ELR (cell line): ENCODE measurements at places on chromosomes 7 and 10.

GRCh38 chr7:633381-634018, 93.0 kb upstream of the DNAAF5 start:
- DNase-seq = no peak

- no peak for DNase-seq
Measured at GRCh38 chr7:72754312-72754711, 73.7 kb downstream of the TYW1B start.

GRCh38 chr10:117965984-117966383, 80.8 kb downstream of the RAB11FIP2 start:
- no peak for DNase-seq

DNA sequence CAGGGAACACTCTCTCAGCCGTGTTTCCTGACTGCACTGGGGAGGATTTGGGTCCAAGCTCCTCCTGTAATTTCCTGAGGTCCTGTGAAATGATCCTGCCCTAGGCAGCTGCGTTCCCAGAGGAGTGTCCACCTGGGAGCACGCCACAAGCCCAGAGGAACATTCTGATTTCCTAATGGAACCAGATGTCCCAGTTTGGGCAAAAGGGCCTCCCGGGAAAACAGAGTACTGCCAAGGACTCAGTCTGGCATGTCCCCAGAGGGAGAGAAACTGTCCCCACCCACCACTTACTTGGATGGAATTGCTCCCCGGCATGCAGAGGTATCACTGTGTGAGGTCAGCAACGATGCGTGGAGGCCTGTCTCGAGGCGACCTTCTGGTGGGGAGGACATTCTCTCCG, 34.5 kb downstream of the ASB13 start:
- DNase-seq = no peak

- DNase-seq = no peak
Measured at GRCh38 chr10:56181607-56182006, 179.5 kb downstream of the ZWINT start.

GRCh38 chr7:69953136-69954067, 355.1 kb downstream of the AUTS2 start:
- DNase-seq = no peak

DNA sequence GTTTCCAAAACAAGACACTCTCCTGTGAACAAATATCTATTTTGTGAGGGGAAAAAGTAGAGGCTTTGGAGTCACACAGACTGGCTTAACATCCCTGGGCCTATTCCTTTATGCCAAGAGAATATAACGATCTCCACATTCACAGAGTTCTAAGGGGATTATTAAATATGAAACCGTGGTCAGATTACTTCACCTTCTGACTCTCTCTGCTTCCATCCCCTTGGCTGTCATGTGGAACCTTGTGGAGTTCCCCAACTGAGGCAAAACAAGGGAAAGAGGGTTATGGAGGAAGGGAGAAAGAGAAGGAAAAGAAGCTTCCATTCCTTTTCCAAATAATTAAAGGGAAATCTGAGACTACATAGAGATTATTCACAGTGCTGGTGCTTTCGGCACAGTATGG, 55.5 kb upstream of the ATP6V0A4 start:
- no peak for DNase-seq

DNA sequence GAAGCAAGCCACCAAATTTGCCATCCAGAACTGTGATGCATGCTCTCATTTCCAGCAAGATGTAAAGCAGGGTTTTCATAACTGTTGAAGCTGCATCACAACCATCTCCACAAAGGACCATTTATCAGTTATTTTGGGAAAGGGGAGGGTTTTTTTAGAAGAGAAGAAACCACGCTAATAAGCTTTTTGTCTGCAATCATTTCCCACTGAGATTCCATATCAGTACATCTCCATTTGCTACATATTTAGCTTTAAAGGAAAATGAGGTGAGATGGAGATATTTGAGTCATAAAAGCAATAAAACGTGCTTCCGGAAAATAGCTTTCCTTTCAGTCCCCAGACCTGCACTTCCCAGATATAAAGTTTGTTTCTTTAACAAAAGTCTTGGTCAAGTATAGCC, 258.2 kb downstream of the FRMD4A start:
- DNase-seq = peak; percentile 70

DNA sequence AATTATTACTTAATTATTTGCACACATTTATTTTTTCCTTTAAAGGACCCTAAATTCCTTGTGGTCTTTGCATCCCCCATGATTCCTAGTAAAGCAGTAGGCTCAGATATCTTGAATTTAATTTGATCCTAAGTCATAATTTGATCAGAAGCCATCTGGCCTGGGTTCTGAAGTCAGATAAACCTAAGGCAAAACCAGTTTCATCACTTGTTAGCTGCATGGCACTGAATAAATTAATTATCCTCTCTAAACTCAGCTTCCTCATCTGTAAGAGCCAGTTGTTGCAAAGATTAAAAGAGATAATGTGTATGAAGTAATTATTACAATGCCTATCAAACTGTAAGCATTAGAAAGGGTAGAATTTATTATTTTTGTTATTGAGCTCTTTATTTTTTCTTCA, 293.1 kb downstream of the GRM8 start:
- no peak for DNase-seq

DNA sequence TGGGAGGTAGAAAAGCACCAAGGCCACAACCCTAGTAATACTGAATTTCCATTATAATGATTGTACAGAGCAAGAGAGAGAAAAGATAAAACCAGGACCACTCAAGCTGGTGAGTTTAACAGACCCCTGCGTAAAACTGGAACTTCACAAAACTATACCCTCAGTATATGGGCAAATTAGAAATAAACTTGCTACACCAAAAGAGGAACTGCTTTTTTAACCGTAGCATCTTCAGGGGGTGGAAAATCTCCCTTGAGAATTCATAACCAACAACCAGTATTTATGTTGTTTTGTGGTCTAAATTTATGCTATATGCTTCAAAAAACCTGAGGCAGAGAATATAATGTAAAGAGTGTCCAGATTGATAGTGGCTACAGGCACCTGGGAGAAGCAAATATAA, 171.2 kb downstream of the SGMS1 start:
- DNase-seq = no peak

- no peak for DNase-seq
Measured at GRCh38 chr7:150665896-150666295, 19.6 kb upstream of the GIMAP2 start.

- DNase-seq = no peak
Measured at GRCh38 chr7:100141555-100141949, 7.2 kb upstream of the LAMTOR4 start.

- peak; percentile 58 for DNase-seq
Measured at GRCh38 chr10:3720228-3721019, 64.6 kb downstream of the KLF6 start.

DNA sequence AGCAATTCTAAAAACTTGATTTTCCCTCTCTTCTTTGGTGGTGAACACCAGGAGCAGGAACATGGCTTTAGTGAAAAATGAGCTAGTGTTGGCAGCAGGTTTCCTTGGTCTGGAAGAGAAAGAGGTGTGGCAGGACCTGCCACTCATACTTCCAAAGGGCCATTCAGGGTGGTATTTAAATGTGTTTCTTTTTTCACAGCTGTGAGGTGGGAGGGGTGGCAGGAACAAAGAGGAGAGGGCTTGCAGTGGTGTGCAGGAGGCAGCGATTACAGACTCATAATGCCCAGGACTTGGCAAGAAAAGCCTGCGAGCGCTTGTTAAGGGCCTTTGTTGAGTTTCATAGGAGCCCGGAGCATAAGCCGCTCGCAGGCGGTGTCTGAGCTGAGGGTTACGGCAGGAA, 36.8 kb downstream of the WIPF3 start:
- no peak for DNase-seq

DNA sequence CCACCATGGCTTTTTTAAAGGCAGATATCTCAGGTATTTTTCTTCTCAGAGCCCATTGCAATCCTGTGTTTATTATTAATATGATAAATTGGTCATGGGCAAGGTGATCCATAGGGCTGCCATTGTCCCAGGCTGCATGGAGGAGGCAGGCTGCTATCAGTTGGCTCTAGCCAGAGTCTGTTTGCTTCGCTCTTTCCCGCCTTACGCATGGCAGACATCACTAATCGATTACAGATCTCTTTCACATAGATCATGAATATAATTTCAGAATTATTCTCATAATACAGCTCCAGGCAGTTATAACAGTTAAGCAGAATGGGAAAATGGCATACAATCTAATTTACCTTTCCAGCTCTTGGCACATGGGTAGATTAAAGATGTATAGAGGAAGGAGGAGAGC, 30.4 kb upstream of the HABP2 start:
- peak; percentile 8 for DNase-seq

DNA sequence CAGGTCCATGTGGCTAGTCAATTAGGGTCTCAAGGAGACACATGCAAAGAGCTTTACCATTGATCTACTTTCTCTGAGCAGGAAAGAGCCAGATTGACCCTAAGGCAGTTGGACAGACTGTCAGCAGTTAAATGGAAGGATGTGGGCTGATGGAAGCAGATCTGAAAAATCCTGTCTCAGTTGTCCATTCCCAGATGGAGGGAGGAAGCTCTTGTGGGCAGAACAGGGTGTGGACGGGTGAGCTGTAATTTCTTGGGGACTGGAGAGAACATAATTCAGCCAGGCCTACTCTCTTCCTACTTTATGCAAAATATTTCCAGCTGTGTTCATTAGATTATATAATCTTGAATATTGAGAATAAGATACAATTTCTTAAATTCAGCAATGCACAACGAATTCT, 163.6 kb downstream of the GNAT3 start:
- DNase-seq = no peak

GRCh38 chr7:70016044-70016770, 417.9 kb downstream of the AUTS2 start:
- DNase-seq = no peak

DNA sequence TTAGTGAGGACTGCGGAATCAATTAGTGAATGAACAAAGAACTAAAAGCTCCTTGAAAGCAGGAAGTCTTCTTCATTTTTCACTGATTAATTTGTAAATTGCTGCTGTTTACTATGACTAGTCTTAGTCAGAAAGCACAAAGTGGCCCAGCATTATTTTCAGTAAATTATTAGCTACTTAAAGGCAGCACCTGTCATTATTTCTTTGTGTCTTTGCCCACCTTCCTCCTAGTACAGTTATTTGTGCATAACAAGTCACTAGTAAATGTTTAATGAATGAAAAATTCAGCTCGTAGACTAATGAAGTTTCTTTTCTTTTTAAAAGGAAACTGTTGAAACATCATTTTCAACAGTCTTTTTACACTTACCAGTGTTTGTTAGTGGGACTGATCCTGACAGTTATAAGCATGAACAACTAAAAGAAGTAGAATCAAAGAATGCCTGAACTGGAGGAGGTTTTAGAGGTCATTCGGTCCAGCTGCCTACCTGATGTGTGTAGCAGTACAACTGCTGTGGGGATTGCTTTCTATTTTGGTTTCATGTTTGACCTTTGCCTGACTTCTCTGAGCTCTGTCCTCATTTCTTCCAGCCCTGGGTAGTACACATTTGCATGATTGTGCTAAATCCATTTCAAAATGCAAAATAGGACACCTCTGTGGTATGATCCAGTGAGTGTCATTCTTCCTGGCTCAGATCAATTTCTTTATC, 140.0 kb upstream of the PHYHIPL start:
- DNase-seq = no peak

- no peak for DNase-seq
Measured at GRCh38 chr7:2814946-2815874, 28.9 kb downstream of the GNA12 start.

- DNase-seq = peak; percentile 52
Measured at GRCh38 chr7:22433710-22434460, 66.1 kb downstream of the STEAP1B start.

GRCh38 chr7:55034776-55035175, 16.0 kb downstream of the EGFR start:
- DNase-seq = no peak

DNA sequence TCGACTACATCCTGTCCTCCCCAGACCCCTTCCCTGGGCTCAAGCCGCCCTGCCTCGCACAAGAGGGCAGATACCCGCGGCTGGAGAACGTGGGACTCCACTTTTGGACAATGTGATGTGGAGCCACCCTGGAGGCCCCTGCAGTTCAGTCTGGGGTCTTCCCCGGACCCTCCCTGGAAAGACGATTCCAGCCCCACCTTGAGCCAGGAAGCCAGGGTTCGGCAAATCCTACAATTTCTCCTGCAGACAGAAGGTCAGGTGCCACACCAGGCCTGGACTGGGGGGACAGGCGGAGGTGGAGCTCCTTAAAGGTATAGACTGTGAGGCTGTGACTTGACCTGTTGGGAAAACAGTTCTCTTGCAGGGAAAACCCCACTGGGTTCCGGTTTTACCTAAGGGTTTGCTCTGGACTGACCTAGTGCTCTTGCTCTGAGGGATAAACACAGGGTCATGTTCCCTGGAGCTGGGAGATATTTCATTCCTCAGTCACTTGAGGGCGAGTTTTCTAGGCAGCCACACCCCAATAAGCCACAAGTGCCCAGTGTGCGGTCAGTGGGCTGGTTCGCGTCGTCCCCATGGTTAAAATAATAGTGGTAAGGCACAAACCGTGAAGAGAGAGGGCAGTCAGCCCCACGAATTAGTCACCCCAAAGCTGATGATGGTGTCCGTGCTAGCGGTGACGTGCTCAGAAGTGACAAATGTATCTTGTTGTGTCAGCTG, 1.6 kb downstream of the FOXL3 start:
- DNase-seq = no peak

GRCh38 chr7:153084278-153084677, 324.7 kb downstream of the ACTR3B start:
- no peak for DNase-seq
